SJSA1 (cell line): ENCODE measurements at places on chromosomes 1 and 21. TPM values are rescaled to one million over a fixed set of nuclear protein-coding genes. Genes with fewer than 3 reads are reported as not detected.

- no peaks in the 10 kb centered on the region for H3K27me3 ChIP-seq
- H3K4me3 ChIP-seq = no peak overlapping the region
- H3K27ac ChIP-seq = no peak overlapping the region
- H3K4me1 ChIP-seq = no peaks in the 10 kb centered on the region
- no peak for DNase-seq
Measured at GRCh38 chr1:60848583-60849188, 233.7 kb upstream of the NFIA start.

DNA sequence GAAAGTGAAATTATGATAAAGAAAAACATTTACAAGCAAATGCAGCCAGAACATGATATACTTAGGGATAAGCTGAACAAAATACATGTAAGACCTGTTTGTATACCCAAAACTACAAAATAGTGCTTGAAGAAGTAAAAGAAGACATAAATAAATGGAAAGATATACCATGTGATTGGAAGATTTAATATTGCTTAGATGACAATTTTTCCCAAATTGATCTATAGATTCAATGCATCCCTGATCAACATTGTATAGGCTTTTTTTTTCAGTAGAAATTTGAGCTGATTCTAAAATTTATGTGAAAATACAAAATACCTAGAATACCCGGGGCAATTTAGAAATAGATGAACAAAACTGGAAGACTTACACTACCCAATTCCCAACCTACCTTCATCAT is 76.4 kb downstream of the GABPA start:
- no peak overlapping the region for H3K4me3 ChIP-seq
- H3K36me3 ChIP-seq = no peaks in the 10 kb centered on the region
- no peak overlapping the region for H3K27ac ChIP-seq
- H3K27me3 ChIP-seq = no peaks in the 10 kb centered on the region

The LINGO4 gene
- not detected in 2 replicates for total RNA-seq

The HUNK gene
- total RNA-seq = 13.6 and 17.7 TPM in 2 replicates

The PLXNA2 gene
- 5.4 and 8.7 TPM in 2 replicates for total RNA-seq

- no peak overlapping the region for H3K27ac ChIP-seq
- H3K4me3 ChIP-seq = no peak overlapping the region
- DNase-seq = no peak
Measured at GRCh38 chr1:233859446-233859845, 45.0 kb upstream of the SLC35F3 start.

DNA sequence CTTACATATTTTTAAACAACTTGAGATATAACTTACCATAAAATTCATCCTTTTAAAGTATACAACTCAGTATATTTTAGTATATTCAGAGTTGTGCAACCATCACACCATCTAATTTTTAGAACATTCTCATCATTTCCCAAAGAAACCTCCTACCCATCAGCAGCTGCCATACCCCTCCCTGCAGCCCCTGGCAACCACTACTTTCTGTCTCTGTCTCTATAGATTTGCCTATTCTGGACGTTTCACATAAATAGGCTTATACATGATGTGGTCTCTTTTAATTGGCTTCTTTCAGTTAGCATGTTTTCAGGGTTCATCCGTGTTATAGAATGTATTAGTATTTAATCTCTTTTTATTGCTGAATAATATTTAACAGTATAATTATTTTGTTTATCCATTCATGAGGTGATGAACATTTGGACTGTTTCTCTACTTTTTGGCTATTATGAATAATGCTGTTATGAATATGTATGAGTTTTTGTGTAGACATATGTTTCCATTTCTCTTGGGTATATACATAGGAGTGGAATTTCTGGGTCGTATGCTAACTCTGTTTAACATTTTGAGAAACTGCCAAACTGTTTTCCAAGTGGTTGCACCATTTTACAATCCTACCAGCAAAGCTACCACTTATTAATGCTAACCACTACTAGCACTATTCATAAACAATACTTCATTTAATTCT is 29.5 kb downstream of the WDR26 start:
- no peak for DNase-seq
- peaks cover 12% of the 10 kb centered on the region for H3K4me1 ChIP-seq
- no peaks in the 10 kb centered on the region for H3K27me3 ChIP-seq
- no peak overlapping the region for H3K4me3 ChIP-seq
- no peak overlapping the region for H3K27ac ChIP-seq

GRCh38 chr21:44065428-44065827 is 41.8 kb upstream of the PWP2 start:
- H3K4me3 ChIP-seq = no peak overlapping the region
- no peak for DNase-seq
- no peaks in the 10 kb centered on the region for H3K4me1 ChIP-seq
- no peaks in the 10 kb centered on the region for H3K27me3 ChIP-seq
- peaks cover 65% of the 10 kb centered on the region for H3K36me3 ChIP-seq

The FCGR3B gene
- not detected in 2 replicates for total RNA-seq

The CCDC24 gene
- 1.7 and 4.1 TPM in 2 replicates for total RNA-seq

GRCh38 chr1:5333291-5333690 is 658.9 kb downstream of the NPHP4 start:
- H3K27me3 ChIP-seq = no peaks in the 10 kb centered on the region
- no peak overlapping the region for H3K27ac ChIP-seq
- no peaks in the 10 kb centered on the region for H3K36me3 ChIP-seq
- DNase-seq = no peak
- H3K4me3 ChIP-seq = no peak overlapping the region

The B3GALT5 gene
- total RNA-seq = 0.76 and 1.2 TPM in 2 replicates

The RASAL2 gene
- 15.0 and 25.4 TPM in 2 replicates for total RNA-seq

DNA sequence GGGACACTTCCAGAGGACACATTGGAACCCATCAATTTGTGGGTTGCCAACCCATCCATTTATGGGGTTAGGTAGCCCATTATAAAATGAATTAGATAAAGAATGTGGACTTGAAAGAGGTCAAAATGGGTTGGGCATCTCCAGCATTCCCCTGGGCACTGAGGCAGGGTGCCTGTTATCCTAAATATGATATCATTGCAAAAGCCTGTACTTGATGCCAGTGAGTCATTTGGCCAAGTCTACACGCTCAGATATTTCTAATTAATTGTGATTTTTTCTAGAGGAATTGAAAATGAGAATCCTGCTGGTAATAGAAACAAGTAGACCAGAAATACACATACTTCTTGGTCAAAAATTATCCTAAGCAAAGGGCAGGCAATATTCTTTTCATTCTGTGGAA is 21.9 kb upstream of the NBL1 start:
- DNase-seq = no peak
- no peaks in the 10 kb centered on the region for H3K4me1 ChIP-seq
- H3K4me3 ChIP-seq = no peak overlapping the region
- H3K27ac ChIP-seq = no peak overlapping the region
- H3K36me3 ChIP-seq = peaks cover 54% of the 10 kb centered on the region

DNA sequence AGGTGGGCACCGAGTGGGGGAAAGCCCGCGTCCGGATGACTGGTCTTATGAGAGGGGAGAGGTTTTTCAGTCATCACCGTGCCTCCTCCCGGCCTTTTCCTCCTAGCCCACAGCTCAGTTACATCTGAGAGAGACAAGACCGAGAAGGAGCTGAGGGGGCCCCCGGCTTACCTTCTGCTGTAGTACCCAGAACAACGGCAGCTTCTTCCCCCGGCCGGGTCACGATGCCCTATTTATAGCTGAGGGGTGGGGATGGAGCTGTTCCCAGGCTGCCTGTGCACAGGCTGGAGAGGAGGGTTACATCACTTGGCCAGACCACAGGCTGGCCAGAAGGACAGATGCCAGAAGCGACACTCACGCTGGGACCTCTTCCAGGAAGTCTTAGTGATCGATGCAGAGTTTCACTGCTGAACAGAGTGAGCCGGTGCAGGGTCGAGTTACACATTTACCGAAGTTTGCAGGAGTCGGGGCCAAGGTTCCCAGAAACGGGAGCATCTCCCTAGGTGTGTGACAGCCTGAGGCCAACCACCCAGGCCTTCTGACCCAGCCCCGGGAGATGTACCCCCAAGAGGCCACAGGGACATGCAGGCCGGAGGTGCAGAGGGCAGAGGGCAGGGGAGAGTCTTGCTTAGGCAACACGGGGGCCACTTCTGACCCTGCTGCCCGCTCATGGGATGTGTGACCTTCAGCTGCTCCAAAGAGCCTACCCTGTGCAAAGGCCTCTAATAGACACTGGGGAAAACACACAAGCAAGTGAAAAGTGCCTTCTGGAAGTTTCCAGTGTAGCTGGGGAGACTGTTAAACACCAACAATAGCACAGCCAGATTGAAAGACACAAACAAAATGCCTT is at the start of gene AGT:
Gene AGT, minus strand, starts transcription at position 208 of the 850 bp plus-strand sequence. CDS start 3,299 bp downstream, outside the sequence.
- no peak within 1 kb of the TSS for H3K27ac ChIP-seq
- H3K4me1 ChIP-seq = no peaks in the 10 kb centered on the region
- DNase-seq = no peak
- no peak within 1 kb of the TSS for H3K4me3 ChIP-seq

DNA sequence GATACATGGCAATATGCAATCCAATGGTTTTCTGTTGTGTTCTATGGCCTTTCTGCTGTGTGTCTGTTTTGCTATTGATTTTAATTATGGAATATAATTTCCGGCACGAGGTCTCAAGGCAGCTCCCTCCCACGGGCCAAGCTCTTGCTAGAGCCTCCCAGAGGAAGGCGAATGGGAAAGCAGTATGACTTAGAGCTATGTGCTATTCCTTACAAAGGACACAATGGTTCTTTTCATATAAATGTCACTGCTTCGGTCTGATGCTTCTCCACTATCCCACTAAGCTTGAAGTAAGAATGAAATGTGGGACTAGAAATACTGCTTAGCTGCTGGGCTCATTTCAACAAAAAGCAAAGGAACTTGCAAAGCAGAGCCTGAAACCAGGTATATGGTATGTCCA is 322.2 kb upstream of the BEND5 start:
- H3K27ac ChIP-seq = no peak overlapping the region
- no peaks in the 10 kb centered on the region for H3K36me3 ChIP-seq
- H3K4me1 ChIP-seq = no peaks in the 10 kb centered on the region
- no peak overlapping the region for H3K4me3 ChIP-seq

DNA sequence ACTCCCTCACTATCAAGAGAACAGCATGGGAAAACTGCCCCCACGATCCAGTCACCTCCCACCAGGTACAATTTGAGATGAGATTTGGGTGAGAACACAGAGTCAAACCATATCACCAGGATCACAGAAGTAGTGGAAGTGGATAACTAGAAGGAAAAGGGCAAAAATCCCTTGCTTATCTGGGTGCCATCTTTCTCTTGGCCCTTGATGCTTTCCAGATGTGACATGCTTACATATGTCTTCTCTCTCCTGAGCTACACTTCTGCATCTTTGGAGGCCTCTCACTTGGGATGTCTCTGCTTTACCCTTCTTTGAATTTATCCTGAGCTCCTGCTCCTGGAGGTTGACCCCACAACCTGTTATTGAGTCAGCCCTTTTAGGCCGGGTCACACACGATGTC is 57.6 kb upstream of the APOBEC4 start:
- no peak overlapping the region for H3K27ac ChIP-seq
- no peaks in the 10 kb centered on the region for H3K27me3 ChIP-seq
- H3K36me3 ChIP-seq = no peaks in the 10 kb centered on the region
- DNase-seq = no peak
- no peak overlapping the region for H3K4me3 ChIP-seq
- H3K4me1 ChIP-seq = peaks cover 14% of the 10 kb centered on the region

- peaks cover 10% of the 10 kb centered on the region for H3K4me1 ChIP-seq
- no peak overlapping the region for H3K27ac ChIP-seq
- H3K4me3 ChIP-seq = no peak overlapping the region
- no peaks in the 10 kb centered on the region for H3K27me3 ChIP-seq
Measured at GRCh38 chr1:200869753-200870391, 2.9 kb upstream of the GPR25 start.

DNA sequence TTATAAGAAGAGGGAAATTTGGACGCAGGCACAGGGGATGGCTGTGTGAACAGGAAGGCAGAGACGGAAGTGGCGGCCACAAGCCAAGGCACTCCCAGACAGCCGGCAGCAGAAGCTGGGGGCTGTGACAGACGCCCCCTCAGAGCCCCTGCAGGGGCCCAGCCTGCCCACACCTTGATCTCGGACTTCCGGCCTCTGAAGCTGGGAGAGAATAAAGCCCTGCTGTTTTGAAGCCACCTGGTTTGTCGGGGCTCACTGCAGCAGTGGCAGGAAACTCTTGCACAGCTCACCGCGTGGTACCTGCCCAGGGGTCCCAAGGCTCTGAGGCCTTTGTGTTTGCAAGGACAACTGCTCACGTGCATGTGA is 13.7 kb downstream of the MEGF6 start:
- H3K27me3 ChIP-seq = peaks cover 40% of the 10 kb centered on the region
- no peak overlapping the region for H3K4me3 ChIP-seq
- no peak overlapping the region for H3K27ac ChIP-seq
- no peaks in the 10 kb centered on the region for H3K4me1 ChIP-seq
- no peak for DNase-seq
- no peaks in the 10 kb centered on the region for H3K36me3 ChIP-seq

- no peak overlapping the region for H3K4me3 ChIP-seq
- no peaks in the 10 kb centered on the region for H3K27me3 ChIP-seq
- peaks cover 22% of the 10 kb centered on the region for H3K4me1 ChIP-seq
- H3K27ac ChIP-seq = no peak overlapping the region
- H3K36me3 ChIP-seq = no peaks in the 10 kb centered on the region
Measured at GRCh38 chr21:46081022-46081861, 16.7 kb upstream of the COL6A2 start.

The APOBEC4 gene
- not detected in 2 replicates for total RNA-seq

The SPATA17 gene
- total RNA-seq = 0.29 TPM in 1 of 2 replicates, not detected in the other
